ENCODE measurements at places on chromosomes 3 and 15.

DNA sequence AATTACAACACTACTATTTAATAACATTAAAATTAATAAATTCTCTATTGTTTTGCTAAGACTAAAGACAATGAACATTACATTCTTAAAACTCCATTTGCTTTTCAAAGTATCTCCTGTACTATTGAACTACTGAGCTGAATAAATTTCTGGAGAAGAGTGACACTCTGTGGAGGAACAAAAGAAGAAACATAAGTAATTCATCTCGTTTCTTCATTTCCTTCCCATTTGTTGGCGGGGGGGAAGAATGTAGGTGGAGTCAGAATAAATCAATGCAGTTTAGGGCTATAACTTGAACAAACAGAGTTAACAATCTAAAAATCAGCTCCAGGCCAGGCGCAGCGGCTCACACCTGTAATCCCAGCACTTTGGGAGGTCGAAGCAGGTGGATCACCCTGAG is 32.7 kb downstream of the EFHB start:
- DNase-seq = no peak

- DNase-seq = no peak
Measured at GRCh38 chr3:172546628-172547214, 23.5 kb upstream of the TNFSF10 start.

DNA sequence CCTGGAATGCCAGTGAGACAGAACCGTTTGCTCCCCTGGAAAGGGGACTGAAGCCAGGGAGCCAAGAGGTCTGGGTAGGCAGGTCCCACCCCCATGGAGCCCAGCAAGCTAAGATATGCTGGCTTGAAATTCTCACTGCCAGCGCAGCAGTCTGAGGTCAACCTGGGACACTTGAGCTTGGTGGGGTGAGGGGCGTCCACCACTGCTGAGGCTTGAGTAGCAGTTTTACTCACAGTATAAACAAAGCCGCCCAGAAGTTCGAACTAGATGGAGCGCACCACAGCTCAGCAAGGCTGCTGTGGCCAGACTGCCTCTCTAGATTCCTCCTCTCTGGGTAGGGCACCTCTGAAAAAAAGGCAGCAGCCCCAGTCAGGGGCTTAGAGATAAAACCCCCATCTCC is 33.6 kb downstream of the CEP70 start:
- DNase-seq = no peak

GRCh38 chr3:5423523-5423922 is 236.0 kb downstream of the EDEM1 start:
- no peak for DNase-seq

- DNase-seq = no peak
Measured at GRCh38 chr3:116037954-116038911, 407.1 kb downstream of the LSAMP start.

DNA sequence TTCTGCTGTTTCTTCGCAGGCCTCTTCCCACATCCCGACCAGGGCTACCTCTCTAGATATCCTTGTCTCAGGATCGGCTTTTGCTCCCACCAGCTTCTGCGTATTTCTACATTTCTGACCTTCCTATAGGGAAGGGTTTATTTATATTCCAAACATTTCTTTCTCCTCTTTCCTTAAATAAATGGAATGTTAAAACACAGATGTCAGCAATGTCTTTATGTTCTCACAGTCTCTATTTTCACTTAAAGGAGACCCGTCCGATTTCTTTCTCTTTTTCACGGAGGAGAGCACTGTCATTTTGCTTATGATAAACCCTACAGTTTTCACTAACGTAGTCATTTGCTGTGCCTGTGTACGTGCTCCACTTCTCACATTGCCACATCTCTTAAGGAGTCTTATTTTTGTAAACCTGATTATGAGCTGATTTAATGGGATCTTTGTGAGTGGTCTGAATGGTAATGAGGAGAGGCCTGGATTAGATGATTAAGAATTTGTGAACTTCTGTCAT is 630 bp downstream of the KIF15 start:
- no peak for DNase-seq

Data from activated T-cell treated with anti-CD3 and anti-CD28 coated beads for 1 hour (primary cell).